HCEC 1CT (cell line): ENCODE measurements at places on chromosomes 4 and X.
A peak's percentile ranks its signal among the peaks of the same experiment; 100 is the strongest.

DNA sequence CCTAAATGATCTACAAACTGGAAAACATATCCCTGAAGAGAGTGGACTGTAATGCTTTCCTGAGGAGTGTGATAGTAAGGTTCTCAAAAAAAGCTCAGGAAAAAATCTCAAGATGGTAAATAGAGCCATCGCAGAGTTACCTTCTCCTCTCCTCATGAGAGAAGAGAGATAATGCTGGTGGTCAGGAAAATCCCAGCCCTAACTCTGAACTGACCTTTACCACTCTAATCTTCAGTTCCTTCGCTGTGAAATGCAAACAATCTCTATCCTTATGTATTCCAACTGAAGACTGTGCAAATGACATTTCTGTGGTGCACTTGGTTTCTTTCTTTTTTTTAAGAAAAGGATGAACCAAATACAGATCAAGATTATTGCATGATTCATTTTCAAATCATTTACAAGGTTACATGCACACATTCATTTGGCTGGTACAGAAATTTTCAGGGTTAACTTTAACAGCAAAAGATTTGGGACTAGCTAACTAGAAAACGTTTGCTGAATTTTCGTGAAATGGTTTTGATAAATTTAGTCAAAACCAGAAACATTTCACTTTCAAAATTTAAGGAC lies 8.3 kb downstream of the PPM1K start:
- DNase-seq: no peak

GRCh38 chr4:126935801-126936200 lies 697.0 kb upstream of the INTU start:
- no peak for DNase-seq

DNA sequence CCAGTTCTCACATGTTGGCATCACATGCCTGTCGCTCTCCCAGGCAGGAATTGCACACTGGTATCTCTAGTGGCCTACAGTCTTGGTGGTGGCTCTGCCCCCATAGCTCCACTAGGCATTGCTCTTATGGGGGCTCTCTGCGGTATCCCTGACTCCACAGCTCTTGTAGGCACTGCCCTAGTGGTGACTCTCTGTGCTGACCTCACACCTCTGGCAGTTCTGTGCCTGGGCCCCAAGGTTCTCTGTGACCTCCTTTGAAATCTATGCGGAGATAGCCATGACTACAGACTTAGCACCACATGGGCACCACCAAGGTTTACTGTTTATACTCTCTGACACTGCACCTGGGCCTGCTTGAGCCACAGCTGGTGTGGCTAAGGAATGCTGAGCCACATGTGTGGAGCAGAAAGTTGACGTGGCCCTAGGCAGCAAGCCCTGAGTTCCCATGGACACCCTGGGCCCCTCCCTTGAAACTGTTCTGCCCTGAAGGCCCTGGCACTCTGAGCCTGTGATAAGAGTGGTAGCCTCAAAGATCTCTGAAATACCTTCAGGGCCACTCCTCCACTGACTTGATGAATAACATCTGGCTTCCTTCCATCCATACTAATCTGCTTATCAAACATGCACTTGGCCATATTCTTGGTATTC lies 8.0 kb downstream of the SLC9B1 start:
- DNase-seq: no peak

- no peak for DNase-seq
Observed at GRCh38 chr4:186104890-186105646, 564 bp downstream of the FAM149A start.

- peak; percentile 26 for DNase-seq
Observed at GRCh38 chrX:119692191-119693039, 553 bp downstream of the SEPTIN6 start.

GRCh38 chr4:1092983-1093361 lies 20.4 kb downstream of the RNF212 start:
- DNase-seq: no peak

- no peak for DNase-seq
Observed at GRCh38 chrX:15790769-15791290, 546 bp downstream of the ZRSR2 start.

DNA sequence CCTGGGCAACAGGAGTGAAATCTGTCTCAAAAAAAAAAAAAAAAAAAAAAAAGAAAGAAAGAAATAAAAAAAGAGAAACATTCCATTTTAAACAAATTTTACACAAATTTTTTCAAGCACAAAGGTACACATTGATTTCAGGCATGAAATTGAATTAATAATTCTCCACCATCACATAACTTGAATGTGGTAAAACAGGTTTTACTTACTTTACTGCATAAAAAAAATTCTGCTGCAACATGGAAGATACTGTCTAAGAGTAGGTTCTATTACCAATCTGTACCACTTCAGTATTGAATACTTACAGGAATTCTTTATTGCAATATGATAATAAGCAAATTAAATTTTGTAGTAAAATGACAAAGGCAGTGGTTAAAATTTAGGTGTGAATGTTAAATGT lies 271.6 kb upstream of the ARSJ start:
- no peak for DNase-seq

DNA sequence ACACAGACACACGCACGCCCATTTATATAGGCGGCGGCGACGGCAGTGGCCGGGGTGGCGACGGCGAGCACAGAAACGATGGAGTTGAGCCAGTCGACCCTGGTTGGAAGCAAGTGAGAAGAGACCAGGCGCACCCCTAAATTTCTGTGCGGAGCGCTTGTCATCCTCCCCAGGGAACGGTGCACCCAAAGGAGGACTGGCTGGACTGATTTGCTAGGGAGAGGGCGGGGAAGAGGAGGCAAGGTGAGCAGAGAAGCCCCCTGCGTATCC lies 302 bp downstream of the NHS start:
- DNase-seq: no peak

DNA sequence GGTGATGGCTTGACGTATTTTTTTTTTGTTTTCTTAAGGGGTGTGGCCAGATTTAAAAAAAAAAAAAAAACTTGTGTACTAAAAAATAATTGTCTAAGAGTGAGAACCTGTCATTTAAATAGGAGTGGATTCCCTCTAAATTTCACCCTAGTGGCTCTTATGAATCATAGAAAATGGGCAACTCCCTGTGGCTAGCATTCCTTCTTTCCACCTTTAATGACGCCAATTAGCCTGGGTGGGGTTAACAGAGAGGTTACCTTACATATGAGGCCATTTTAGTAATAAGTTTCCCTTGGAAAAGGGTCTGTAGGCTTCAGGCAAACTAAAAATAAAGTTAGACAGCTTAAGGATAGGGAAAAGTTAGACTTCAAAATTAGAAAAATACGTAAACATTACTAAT lies 223.5 kb upstream of the FAM241A start:
- DNase-seq: no peak

GRCh38 chrX:101906136-101906796 lies 25.6 kb downstream of the ZMAT1 start:
- DNase-seq: no peak

GRCh38 chr4:180557348-180557747 lies 1685.9 kb upstream of the TENM3 start:
- DNase-seq: no peak

- DNase-seq: no peak
Observed at GRCh38 chrX:85611926-85612325, 232.5 kb upstream of the POF1B start.

DNA sequence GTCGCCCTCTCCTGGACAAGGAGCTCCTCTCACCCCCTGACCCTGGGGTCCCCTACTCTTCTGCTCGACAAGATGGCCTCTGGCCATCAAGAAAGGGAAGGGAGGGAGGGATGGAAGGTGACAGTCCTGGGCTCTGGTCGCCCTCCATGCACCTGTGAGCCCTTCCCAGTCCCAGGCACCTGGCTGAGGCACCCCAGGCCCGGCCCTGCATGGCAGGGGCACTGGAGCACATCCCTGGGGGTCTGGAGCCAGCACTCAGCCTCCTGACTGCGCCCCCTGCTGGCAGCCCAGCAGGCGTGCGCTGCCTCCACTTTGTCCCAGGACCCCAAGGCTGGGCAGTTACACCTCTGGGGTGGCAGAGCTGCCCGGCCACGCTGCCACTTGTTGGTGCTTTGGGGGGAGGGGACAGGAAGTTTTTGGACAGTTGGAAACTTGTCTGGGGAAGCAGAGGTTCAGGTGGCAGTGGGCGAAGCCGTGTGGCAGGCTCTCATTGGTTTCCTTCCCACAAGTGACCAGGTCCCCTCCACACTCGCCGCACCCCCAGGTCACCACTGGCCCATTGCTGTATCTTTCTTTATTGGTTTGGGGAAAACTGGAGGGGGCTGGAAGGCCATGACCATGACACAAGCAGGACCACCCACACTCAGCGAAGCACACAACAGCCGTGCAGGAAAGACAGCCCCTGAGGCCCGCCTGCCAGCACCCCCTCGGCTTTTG lies 4.3 kb downstream of the PNCK start:
- DNase-seq: no peak

GRCh38 chrX:15483891-15484290 lies 9.2 kb downstream of the PIR start:
- DNase-seq: no peak

- DNase-seq: peak; percentile 59
Observed at GRCh38 chr4:70915036-70915815, 13.1 kb downstream of the MOB1B start.

DNA sequence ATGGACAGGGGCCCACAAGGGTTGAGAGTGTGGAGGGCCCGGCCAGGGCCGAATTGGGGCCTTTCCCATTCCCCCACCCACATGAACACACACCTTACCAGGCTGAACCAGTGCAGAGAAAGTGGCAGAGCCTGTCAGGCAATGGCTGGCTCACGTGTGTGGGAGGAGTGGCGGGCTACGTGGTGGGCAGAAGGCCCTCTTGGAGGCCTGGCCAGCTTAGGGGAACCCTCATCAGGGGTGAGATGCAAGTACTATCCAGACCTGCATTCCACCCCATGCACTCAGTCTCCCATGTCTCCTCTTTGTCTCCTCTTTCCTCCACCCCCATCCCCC lies 965 bp downstream of the TCEAL4 start:
- DNase-seq: no peak
